Stimulated activated CD8-positive, alpha-beta memory T cell treated with anti-CD3 and anti-CD28 coated beads, Interleukin-7, amount 100 ng/mL, for 24 hours (primary cell): ENCODE measurements at places on chromosomes 11 and 22.

GRCh38 chr11:99568808-99569207 is 548.1 kb downstream of the CNTN5 start:
- no peak for DNase-seq

- no peak for DNase-seq
Measured at GRCh38 chr11:122721964-122722266, 66.4 kb downstream of the UBASH3B start.

DNA sequence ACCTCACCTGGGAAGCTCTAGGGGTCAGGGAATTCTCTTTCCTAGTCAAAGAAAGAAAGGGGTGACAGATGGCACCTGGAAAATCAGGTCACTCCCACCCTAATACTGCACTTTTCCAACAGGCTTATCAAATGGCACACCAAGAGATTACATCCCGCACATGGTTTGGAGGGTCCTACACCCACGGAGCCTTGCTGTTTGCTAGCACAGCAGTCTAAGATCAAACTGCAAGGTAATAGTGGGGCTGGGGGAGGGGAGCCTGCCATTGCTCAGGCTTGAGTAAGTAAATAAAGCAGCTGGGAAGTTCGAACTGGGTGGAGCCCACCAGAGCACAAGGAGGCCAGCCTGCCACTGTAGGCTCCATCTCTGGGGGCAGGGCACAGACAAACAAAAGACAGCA is 2830.6 kb upstream of the OR11H1 start:
- no peak for DNase-seq

- DNase-seq, result no peak
Measured at GRCh38 chr22:17098379-17098819, 13.6 kb downstream of the IL17RA start.

GRCh38 chr11:12043959-12044791 is 35.7 kb upstream of the DKK3 start:
- peak; percentile 32 for DNase-seq

DNA sequence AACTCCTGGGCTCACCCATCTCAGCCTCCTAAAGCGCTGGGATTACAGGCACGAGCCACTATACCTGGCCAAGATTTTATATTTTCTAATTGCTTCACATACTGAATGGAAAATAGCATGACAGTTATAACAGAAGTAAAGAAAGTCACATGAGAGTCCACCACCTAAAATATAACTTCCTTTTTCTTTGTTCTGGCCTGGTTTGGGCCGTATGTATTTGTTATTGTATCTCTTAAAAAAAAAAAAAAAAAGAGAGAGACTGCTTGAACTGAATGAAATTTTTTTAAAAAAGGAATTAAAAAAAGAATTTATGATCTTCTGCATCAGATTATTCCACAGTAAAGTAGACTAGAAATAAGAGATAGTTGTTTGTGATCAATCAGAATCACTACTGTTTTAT is 86.0 kb upstream of the GRIK4 start:
- no peak for DNase-seq

DNA sequence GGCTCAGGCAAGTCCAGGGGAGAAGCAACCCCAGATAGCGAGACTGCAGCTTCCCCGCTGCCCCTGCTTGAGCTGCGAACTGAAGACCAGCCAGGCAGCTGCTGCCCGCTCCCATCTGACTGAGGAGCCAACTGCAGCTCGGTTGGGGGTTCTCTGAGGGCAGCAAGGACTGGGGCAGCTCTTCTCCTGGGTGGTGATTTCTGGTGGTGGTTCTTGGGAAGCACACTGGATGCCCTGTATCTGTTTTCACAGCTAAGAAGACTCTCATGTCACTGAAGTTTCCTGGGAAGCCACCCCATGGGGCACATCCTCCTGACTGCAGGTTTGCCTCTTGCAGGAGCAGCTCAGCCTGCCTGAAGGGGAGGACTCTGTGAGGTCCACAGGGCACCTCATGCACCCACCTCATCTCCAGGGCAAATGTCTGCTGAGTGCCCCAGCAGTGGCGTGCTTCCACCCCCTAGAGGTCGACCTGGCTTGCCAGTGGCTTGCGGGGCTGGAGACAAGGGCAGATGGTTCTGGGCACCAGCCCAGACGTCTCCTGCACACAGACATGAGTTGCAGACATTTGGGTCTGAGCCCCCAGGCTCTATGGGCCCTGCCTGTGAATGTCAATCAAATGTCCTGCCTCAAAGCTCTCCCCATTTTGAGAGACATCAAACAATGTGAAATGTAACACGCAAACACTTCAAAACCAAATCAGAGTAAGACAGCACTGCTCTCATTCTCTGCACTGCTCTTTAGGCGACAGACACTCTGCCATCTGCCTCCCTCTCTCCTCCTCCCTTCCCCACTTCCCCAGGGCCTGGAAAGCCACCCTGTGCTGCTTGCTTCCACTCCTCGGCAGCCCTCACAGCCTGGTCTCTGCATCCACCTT is 800.9 kb downstream of the BRD1 start:
- DNase-seq, result no peak

DNA sequence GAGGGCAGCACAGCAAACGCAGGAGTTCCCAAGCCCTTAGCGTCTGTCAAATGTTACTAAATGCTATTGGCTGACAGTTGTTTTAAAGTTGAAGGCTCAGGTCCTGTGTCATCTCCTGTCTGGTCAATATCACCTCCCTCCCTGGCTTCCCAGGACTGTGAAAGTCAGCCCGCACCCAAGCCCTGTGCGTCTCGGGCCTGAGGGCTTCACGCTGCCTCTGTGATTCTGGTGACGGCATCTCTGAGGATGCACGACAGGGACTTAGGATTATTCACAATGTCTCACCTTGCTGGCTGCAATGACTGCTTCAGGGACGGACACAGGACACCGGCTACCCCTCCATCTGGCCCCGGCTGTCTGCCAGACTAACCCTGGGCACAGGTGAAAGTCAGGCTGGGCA is 415.3 kb downstream of the CTTN start:
- no peak for DNase-seq

DNA sequence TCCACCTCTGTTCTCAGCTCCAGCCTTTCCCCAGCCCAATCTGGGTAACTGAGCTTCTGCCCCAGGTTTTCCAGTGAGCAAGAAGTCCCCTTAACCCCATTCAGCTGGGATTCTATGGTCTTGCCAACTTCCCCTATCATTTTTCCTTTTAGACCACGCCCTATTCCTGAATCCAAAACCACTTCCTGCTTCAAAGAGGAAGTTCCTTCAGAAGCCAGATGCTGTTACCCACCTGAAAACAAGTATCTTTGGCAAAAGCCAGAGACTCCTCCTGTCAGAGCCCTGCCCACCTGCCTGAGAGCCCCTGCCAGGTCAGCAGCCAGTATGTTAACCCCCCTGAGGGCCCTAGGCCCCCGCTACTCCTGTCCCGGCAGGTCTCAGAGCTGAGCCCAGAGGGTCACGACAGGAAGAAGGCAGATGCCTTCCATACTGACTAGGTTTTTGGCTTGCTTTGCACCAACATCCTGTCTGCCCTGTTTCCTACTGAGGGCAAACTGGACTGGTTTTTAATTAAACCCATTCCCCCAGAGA is 20.3 kb upstream of the MICAL2 start:
- DNase-seq, result no peak
